ENCODE measurements at places on chromosomes 4 and X.

GRCh38 chr4:114727461-114727860 lies 128.9 kb downstream of the UGT8 start:
- no peak for DNase-seq

- no peak for DNase-seq
These were observed 25.6 kb downstream of the SPRY1 start for GRCh38 chr4:123421937-123422781.

- DNase-seq: no peak
These were observed 219.0 kb upstream of the CPEB2 start for GRCh38 chr4:14783011-14783877.

- no peak for DNase-seq
These were observed 10.8 kb downstream of the NR3C2 start for GRCh38 chr4:148431401-148431800.

- no peak for DNase-seq
These were observed 1.6 kb downstream of the OTUD4 start for GRCh38 chr4:145178740-145179280.

GRCh38 chr4:165537028-165537648 lies 158.3 kb downstream of the CPE start:
- DNase-seq: no peak

DNA sequence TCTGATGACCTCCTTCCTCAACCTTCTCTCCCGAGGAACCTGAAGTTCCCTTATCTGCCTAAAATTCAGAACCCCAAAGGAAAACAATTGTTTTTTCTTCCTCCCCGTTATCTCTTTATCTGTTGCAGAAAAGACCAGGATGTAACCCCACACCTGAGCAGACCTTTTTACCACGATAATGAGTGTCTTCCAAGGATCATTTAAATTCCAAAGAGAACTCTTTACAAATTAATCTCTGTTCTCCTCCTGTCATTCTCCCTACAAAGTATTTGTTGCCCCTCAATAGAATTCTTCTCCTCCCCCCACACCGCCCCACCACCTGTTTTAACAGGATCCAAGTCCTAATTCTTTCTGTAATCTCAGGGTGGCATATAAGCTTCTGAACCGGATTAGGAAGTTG lies 78.5 kb upstream of the NLGN4X start:
- DNase-seq: no peak

GRCh38 chr4:73620115-73620792 lies at the start of gene RASSF6:
RASSF6 (minus strand) TSS chr4:73620436; CDS start chr4:73611795, 8,641 bp downstream.
- DNase-seq: no peak

DNA sequence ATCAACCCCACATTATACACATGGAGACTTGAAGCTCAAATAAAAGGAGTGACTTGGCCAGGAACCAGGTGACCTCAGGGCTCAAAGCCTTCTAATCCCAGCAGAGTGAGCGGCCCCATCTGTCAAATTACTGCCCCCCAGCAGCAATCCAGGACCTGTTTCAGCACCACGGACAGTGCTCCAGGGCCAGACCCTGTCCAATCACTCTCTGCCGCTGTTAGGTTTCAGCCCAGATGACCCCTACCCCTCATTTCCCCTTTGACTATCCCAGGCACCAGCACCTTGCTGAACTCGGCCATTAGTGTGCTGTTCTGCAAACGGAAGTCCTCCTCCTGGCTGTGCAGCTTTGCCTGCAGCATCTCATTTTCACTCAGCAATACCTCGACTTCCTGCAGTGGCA lies 5.1 kb downstream of the GRIPAP1 start:
- no peak for DNase-seq

GRCh38 chr4:174559894-174560293 lies 37.6 kb upstream of the HPGD start:
- DNase-seq: no peak

- DNase-seq: no peak
These were observed 30.6 kb upstream of the IL9R start for GRCh38 chrX:155966876-155967275.

- DNase-seq: no peak
These were observed 1.8 kb downstream of the PLXNA3 start for GRCh38 chrX:154459832-154460231.

- no peak for DNase-seq
These were observed 50.5 kb upstream of the FAM47C start for GRCh38 chrX:36957425-36958328.

- DNase-seq: no peak
These were observed 215.9 kb downstream of the MID1 start for GRCh38 chrX:10404436-10404835.

DNA sequence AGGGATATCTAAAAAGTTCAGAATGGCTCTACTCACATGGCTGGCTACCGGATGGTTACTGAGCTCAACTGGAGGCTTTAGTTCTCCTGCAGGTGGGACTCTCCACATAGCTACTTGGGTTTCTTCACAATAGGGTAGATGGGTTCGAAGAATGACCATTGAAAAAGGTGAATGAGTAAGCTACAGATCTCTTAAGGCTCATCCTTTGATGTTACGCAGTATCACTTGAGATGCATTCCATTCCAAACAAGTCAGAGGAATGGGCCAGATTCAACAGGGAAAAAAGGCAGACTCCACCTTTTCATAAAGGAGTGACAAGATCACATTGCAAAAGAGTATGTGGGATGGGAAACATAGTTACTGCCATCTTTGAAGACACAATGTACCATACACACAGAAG lies 52.6 kb downstream of the DDX53 start:
- no peak for DNase-seq

Measured in uterus (tissue), 4 donors.